Renal pelvis (tissue), 12 donors: ENCODE measurements at places on chromosomes 5 and 9. TPM values are rescaled to one million over a fixed set of nuclear protein-coding genes. Genes with fewer than 3 reads are reported as not detected.

- no peak for DNase-seq
Measured at GRCh38 chr9:101691657-101692056, 46.8 kb downstream of the GRIN3A start.

GRCh38 chr5:10244342-10244944 lies 5.2 kb downstream of the ATPSCKMT start:
- no peak for DNase-seq

- peak; percentile 74 for DNase-seq
Measured at GRCh38 chr9:124496463-124496862, 10.7 kb downstream of the NR5A1 start.

- DNase-seq, result peak; percentile 48
Measured at GRCh38 chr5:107203243-107203642, 467.5 kb downstream of the EFNA5 start.

- DNase-seq, result peak; percentile 81
Measured at GRCh38 chr9:15211160-15211814, 95.7 kb downstream of the TTC39B start.

WDR31 gene
- 8.4 TPM for polyA plus RNA-seq

DBH gene
- 1.4 TPM for polyA plus RNA-seq

GRCh38 chr5:135234666-135235401 lies 164.2 kb downstream of the MACROH2A1 start:
- DNase-seq, result no peak

DNA sequence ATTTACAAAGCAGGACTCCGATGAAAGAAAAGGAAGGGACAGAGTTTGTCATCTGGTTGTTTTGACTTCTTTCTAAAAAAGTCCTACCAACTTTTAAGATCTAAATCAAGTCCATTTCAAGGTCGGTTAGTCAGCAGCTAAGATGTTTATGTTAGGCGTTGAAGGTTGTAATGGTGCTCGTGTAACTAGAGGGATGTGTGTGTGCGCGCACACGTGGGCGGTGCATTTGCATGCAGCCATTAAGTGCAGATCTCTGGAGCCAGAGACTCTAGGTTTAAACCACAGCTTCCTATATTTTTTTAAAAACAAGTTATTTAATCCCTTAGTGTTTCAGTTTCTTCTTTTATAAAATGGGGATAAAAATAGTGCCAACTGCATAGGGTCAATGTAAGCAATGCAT lies 77.0 kb upstream of the SMIM32 start:
- no peak for DNase-seq

DNA sequence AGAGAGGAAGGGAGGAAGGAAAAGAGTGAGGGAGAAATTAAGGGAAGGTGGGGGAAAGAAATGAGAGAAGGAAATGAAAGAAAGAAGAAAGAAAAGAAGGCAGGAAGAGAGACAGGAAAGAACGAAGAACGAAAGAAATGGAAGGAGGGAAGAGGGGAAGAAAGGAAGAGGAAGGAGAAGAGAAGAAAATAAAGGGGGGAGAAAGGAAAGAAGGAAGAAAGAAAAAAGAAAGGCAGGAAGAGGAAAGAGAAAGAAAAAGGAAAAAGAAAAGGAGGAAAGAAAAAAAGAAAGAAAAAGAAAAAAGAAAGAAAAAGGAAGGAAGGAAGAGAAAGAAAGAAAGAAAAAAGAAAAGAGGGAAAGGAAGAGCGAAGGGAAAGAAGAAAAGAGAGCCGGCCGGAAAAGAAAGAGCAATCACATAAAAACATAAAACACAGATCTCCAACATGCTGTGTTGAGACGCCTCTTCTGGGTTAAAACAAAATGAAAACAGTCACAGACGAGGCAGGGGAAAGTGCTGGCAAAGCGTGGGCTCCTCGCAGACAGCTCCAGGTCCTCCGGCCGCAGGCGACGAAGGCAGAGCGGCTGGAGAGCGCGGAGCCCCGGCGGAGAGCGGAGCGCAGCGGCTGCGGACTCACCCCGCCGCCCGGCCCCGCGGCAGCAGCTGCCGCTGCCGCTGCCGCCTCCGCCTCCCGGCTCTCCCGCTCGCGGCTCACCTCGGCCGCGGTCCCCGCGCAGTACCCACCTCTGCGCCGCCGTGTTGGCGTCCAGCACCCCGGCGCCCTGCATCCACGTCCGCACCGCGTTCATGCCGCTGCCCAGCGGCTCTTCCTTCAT lies 896 bp downstream of the EBF1 start:
- DNase-seq, result no peak

DNA sequence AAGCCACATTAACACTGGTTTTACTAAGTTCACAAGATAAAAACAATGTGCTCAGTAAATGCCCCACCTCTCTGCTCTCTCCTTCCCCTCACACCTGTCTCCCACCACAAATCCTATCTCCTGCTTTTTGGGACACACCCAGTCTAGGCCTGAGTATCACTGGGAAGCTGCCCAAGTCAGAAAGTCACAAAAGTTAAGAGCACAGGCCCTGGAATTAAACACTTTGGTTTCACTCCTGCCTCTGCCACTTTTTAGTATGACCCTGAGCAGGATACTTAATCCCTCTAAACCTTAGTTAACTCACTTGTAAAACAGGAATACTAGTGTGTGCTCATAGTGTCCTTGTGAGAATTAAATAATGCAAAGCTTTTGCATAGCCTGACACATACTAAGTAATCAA lies 11.3 kb downstream of the C5 start:
- DNase-seq, result no peak

DNA sequence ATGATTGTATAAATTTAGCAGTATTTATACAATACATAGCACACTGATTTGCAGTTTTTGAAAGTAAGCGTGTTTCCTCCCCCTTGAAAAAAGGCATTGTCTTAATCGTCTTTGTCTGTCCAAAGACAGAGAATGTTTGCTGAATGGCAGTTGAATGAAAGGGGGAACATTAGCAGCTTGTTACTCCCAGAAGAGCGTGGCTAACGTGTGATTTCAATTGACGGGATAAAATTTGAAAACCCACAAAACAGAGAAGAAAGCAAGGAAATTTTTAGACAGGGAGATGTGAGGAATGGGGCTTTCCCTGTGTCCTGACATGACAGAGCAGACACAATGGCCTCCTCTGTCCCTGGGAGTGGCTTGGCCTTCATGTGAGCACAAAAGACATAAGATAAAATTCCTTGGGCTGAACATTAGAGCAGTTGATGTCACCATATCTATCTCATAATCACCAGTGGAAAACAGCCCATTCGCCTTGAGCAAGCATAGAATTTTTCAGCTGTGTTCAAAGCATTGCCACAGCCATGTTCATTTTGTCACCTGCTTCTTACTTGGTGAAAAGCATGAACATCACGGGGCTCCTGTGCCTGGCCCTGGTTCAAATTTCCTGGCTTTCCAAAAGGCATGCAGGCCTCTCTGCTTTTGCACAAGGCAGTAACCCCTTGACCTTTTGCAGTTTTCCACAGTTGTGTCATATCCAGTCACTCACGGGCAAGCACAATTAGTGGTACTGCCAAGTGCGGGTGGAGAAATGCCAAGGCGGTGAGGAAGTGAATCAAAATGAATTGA lies 126.9 kb downstream of the TLE1 start:
- no peak for DNase-seq

- DNase-seq, result no peak
Measured at GRCh38 chr9:88974641-88975040, 16.6 kb upstream of the S1PR3 start.

DNA sequence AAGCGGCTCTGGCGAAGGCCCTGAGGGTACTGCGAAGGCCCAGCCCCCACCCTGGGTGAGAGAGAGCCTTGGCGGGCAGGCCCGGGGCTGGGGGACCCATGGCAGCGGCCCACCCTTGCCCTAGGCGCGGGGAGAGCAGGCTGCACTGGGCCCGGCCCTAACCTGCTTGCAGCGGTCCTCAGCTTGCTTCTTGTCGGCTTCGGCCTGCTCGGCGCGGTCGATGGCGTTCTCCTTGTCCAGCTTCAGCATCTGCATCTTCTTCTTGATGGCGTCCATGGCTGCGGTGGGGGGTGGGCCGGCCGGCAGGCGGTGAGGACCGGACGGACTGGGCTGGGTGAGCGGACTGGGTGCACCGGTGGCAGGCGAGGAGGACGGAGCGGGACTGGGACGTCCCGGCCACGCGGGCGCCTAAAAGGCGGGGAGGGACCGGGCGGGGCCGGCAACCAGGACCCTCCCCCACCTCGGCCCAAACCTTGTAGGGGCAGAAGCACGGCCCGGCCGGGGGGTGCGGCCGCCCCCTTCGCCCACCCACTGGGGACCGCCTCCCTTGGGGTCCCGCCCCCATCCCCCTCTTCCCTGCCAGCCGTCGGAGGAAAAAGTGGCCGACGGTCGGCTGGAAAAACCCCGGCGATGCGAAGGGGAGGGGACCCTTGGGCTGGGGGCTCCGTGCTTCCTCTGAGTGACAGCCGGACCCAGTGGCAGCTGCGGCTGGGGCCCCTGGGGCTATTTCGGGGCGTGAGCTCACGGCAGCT lies at the start of gene TPM2:
Gene TPM2, minus strand, starts transcription at position 384 of the 752 bp plus-strand sequence. Its CDS starts 108 bp downstream, at position 276.
- DNase-seq, result peak; percentile 76

- DNase-seq, result no peak
Measured at GRCh38 chr5:22850981-22851380, 2.2 kb downstream of the CDH12 start.

DNA sequence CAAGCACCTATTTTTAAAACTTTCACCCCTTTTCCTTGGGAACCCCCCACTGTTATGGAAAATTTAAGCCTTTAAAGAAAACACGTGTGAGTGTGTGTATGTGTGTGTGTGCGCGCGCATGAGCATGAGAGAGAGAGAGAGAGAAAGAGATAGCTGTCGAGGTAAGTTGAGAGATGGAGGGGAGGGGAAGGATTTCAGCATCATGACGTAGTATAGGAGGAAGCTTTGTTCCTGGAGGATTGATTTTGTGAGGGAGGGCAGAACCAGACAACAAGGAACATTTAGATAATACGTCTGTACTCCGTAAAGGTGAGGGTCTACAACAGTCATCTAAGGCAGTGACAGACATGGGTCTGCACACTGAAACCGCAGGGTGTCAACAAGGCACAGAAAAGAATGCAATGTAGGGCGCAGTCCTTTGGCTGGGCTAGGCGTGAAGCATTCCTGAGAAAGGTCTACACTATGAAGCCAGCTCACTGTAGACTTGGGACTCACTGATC lies 227.7 kb downstream of the SMARCA2 start:
- no peak for DNase-seq

GABRA6 gene
- not detected for polyA plus RNA-seq

ALDH1A1 gene
- polyA plus RNA-seq, result 256 TPM

GRCh38 chr9:130064621-130065020 lies 10.9 kb downstream of the GPR107 start:
- no peak for DNase-seq

- no peak for DNase-seq
Measured at GRCh38 chr5:112681481-112681908, 56.2 kb upstream of the APC start.

- DNase-seq, result no peak
Measured at GRCh38 chr5:24789611-24790351, 145.0 kb upstream of the CDH10 start.

CLINT1 gene
- polyA plus RNA-seq, result 115 TPM

DNA sequence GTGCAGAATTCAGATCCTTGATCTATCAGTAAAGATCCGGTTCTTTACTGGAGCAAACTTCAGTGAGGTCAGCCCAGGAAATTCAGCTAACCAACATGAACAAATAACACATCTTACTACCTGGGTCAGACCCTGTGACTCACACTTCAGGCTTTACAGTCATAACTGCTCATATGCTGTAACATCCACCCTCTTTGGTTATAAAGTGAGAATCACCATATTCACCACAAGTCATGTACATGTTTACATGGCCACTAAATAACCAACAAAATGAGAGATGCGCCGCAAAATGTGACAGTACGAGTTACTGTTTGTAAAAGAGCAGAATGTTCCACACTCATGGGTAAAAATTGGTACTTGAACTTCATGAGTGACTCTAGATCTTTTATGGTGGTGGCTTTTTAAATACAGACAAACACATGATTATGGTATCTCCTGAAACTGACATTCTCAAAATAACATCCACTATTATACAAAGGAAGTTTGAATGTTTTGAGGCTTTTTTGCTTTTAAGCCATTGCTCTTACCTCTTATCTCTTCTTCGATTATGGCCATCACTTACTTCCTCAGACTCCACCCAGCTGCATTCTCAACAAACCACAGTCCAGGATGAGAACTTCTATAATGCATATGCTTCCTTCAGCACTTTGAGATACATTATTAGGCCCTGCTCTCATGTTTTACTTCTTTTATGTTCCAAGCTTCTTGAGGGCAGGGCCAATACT lies 516.6 kb downstream of the RAB3C start:
- no peak for DNase-seq

GRCh38 chr9:137149942-137150616 lies 11.1 kb downstream of the GRIN1 start:
- DNase-seq, result no peak

GRCh38 chr9:81532251-81532650 lies 157.1 kb downstream of the TLE1 start:
- DNase-seq, result no peak

DNA sequence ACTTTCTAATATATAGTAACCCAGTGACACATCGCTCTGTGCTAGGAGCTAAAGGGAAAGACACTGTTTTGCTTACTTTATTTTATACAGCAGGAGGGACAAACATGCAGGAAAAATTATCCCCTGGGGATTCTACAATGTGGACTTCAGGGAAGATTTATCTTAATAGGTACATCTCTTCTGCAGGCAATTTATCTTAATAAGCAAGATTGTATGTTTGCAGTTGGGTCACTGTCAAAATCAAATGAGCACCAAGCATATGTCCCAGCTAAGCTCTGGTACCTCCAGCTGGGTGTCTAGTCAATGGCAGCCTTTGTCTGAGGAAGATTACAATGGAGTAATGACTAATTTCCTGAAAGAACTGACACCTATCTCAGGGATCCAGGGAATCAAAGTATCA lies 309.9 kb upstream of the PANK3 start:
- no peak for DNase-seq

GRCh38 chr5:96407436-96407835 lies 25.6 kb downstream of the PCSK1 start:
- DNase-seq, result no peak

DNA sequence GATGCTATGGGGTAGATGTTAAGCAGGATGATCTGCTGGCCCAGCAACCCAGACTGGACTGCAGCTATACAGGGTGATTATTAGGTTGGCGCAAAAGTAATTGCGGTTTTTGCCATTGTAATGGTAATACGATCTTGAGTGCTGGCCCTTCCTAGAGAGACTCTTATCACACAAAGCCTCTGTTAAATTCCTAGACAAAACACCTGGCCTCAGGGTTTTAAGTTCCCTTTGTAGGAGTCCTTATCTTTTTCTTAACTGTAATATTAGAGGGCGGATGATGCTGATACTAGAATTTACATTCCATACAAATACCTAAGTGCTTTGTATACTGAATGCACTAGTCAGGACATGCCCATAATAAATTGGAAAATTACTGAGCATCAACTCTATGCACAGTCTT lies 222.2 kb downstream of the NDUFS4 start:
- no peak for DNase-seq

DNA sequence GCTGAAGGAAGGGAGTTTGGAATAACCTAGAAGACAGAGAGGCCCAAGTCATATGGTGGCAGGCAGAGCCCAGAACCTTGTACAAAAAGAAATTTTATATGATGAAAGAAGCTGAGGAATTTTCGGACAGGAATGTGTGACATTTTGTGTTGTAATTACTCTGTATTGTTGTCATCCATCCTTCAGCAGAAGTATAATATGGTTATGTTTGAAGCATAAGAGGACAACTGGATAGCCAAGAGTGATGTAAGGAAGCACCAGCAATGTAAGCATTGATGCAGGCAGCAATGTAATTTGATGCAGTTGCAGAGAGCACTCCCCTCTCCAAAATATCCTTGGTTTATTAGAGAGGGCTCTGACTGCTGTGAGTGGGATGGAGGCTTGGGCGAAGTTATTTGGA lies 19.1 kb upstream of the SNX2 start:
- DNase-seq, result no peak

GRCh38 chr5:137761566-137761965 lies 7.4 kb upstream of the HNRNPA0 start:
- DNase-seq, result no peak

IFNA4 gene
- not detected for polyA plus RNA-seq

BSPRY gene
- 10.0 TPM for polyA plus RNA-seq
